ENCODE measurements at places on chromosomes 13 and 19.
A peak's percentile ranks its signal among the peaks of the same experiment; 100 is the strongest.

GRCh38 chr19:54429545-54430227 lies 14.4 kb downstream of the TTYH1 start:
- DNase-seq: no peak

DNA sequence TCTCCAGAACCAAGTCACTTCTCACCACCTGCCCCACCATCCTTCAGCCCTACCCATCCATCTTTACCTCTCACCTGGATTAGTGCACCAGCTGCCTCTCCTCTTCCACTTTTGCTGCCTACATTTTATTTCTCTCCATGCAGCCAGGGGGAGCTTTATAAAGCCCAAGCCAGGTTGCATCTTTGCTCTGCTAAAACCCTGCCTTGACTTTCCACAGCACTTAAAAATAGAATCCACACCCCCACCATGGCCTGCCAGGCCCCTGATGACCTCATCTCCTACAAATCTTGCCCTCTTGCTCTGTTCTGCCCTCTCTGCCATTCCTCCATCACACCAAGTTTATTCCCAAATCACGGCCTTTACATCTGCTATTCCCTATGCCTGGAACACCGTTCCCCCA lies 1.8 kb downstream of the HOOK2 start:
- DNase-seq: peak; percentile 37

DNA sequence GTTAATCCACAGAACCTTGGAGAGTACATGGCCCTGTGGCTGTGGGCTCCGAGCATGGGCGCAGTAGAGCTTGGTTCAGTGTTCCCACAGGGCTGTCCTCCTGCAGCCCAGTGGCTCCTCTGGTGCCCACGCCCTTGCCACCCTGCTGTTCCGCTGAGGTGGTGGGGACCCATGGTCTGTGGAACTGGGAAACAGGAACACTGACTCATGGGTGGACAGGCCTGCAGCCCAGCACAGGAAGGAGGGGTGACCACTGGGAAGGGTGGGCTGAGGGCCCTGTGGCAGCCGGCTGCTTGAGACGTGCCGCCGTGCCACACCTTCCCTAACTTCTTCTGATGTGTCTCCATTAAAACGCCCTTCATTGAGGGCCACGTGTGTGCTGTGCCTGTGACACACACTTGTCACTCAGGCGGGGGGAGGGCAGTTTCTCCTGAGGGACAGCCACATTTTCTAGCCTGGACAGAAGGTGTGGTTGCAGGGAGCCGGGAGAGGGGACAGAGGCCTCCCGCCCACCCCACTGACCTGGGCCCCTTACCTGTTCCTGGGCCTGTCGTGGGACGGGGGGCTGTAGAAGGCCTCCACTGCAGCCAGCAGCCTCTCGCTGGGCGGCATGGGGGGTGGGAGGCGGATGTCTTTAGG lies 21.1 kb downstream of the CHERP start:
- DNase-seq: no peak

- DNase-seq: no peak
These were observed 177.5 kb downstream of the FOXO1 start for GRCh38 chr13:40488869-40489391.

DNA sequence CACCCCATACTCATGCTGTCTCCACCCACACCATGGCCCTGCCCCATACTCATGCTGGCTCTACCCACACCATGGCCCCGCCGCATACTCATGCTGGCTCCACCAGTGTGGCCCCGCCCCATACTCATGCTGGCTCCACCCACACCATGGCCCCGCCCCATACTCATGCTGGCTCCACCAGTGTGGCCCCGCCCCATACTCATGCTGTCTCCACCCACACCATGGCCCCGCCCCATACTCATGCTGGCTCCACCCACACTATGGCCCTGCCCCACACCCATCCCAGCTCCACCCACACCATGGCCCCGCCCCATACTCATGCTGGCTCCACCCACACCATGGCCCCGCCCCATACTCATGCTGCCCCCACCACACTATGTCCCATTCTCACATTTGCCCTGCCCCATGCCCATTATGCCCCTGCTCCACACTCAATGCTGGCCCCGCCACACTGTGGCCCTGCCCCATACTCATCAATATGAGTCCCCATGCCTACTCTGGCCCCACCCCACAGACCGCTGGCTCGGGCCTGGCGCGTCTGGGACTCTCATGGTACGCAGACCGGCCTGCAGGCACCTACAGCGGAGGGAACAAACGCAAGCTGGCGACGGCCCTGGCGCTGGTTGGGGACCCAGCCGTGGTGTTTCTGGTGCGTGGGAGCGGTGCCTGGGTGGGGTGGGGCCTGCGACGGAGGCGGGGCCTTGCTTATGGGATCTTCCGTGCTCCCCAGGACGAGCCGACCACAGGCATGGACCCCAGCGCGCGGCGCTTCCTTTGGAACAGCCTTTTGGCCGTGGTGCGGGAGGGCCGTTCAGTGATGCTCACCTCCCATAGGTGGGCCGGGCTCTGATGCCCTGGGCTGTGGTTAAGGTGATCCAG lies 3.7 kb upstream of the ARHGAP45 start:
- DNase-seq: no peak

- DNase-seq: no peak
These were observed 19.9 kb downstream of the UHRF1 start for GRCh38 chr19:4929186-4929585.

GRCh38 chr19:52391135-52391534 lies 6.5 kb upstream of the ZNF528 start:
- no peak for DNase-seq

DNA sequence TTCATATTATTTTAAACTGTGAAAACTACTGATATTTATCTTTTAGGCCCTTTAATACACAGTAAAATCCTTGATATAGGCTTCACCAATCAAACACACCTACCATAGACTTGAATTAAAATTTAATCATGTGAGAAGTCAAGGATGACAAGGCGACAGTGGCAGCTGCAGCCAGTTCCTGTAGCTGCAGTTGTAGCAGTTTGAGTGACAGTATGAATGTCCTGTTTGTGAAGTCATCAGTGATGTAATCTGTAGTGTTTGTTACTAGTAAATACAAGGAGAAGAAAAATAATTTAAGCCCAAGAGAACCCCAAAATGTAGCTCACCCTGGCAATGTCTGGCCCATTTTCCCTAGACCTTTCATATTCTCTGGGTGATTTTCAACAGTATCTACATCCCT lies 897.0 kb downstream of the SLITRK6 start:
- no peak for DNase-seq

GRCh38 chr19:7687177-7687576 lies 6.5 kb downstream of the TRAPPC5 start:
- DNase-seq: no peak

DNA sequence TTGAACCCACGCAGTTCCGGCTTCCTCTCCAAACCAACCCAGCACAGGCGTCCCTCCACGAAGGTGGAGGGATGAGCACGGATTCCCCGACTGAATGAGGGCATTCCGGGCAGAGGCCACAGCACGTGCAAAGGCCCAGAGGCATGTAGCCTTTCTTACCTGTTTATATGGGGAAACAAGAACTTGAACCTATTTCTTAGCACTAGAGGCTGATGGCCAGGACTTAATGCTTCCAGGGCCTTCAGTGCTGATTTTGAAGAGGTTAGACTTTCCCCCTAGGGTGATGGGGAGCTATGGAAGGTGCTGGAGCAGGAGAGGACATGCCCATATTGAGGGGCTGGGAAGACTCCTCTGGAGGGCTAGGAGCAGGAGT lies 2.0 kb downstream of the MAST3 start:
- no peak for DNase-seq

GRCh38 chr19:58128041-58128685 lies 22.4 kb downstream of the ZNF329 start:
- peak; percentile 17 for DNase-seq

DNA sequence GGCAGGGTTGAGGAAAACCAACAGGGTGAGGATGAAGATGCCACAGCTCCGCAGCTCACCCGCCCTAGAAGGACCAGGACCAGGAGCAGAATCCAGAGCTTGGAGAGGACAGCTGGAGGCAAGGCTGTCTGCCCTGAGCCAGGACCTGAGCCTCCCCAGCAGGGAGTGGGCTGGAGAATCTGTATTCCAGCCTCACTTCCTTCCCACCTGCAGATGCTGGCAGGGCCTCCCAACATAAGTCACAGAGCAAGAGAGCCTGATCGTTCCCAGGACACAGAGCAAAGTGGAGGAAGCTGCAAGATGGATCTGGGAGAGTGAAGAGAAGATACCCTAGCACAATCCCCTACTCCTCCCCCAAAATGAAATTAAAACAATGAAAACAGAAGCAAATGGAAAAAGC lies 61.7 kb upstream of the WASF3 start:
- no peak for DNase-seq

- peak; percentile 4 for DNase-seq
These were observed 374.0 kb downstream of the IRS2 start for GRCh38 chr13:109412283-109412901.

- DNase-seq: no peak
These were observed 92.1 kb downstream of the ATP11A start for GRCh38 chr13:112781881-112782361.

DNA sequence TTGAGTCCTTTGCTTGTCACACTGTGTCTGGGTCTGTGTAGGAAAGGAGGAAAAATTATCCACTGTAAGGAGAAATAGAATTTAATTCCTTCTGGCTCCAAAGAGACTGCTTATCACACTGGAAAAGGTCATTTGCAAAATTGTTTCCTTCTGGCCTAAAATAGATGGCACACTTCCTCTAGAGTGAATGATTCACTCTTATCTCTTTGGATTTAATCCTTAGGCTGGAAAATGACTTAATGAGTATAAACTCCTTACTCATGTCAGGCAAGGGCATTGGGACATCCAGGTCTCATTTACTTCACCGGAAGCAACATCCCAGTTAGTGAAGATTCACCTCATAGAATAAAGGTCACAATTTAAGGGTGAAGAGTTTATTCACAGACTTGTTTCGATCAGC lies 293.6 kb downstream of the OXGR1 start:
- no peak for DNase-seq

GRCh38 chr13:50687545-50687944 lies 155.9 kb downstream of the DLEU7 start:
- DNase-seq: no peak

- DNase-seq: no peak
These were observed 253.7 kb upstream of the RXFP2 start for GRCh38 chr13:31485651-31486051.

DNA sequence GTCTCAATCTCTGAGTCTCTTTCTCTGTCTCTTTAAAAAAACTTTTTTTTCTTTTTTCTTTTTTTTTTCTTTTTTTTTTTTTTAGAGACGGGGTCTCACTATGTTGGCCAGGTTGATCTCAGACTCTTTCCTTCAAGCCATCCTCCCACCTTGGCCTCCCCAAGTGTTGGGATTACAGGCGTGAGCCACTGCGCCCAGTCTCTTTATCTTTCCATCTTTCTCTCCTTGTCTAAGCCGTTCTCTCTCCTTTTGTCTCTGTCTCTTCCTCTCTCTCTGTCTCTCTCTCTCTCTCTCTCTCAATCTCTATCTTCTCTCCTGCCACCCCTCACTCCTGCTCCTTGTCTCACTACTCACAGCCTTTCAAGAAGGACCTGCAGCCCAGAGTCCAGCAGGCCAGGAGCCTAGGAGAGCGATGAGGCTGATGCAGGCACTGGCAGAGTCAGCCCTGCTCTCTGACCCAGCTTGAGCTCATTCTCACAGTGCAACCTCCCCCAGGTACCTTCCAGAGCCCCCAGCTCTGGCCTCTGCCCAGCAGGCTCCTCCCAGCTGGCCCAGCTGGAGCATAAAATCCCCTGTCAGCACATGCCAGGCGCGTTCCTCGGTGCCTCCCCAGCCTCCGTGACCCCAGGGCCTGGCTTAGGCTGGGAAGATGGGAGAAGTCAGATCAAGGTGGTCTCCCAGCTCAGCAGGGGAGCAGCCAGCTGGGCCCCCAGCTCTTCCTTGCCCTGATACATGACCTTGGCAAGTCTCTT lies at the start of gene NPHS1:
NPHS1 (minus strand) TSS at position 476 of the 752 bp plus-strand sequence. CDS start 667 bp downstream, outside the sequence.
- no peak for DNase-seq

- DNase-seq: no peak
These were observed 133.3 kb downstream of the KLF12 start for GRCh38 chr13:74000876-74001275.

DNA sequence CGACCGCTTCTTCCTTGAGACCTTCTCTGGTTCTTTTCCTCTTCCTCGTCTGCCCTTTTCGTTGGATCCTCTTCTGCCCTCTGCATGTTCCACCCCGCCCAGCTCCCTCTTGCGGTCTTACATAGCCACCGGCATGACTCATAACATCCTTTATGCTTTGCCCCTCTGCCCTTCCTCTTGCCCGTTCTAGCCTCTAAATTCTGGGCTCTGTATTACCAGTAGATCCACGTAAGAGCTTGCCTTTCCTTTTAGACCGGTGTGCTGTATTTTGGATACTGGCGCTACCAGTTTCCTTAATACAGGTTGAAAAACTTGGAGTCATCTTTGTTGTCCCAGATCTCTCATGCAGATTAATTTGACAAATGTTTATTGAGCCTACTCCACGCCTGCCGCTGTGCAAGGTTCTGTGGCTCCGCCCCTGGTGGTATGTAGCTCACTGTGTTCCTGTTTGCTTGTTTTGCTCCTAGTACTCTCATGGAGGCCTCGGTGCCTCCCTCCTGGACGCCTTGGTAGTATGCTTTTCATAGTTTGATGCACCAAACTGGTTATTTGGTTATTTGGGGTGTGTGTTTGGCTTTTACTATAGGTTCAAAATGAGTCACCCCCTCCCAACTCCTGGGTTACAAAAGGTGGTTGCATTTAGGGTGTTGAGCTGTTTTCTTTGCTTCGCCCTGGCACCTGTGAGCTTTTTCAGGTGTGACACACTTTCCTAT lies 1.7 kb downstream of the GTF3A start:
- DNase-seq: peak; percentile 84

- DNase-seq: no peak
These were observed 2.0 kb upstream of the ACP7 start for GRCh38 chr19:39082167-39082566.

- no peak for DNase-seq
These were observed 674.1 kb downstream of the SLITRK5 start for GRCh38 chr13:88345171-88345847.

DNA sequence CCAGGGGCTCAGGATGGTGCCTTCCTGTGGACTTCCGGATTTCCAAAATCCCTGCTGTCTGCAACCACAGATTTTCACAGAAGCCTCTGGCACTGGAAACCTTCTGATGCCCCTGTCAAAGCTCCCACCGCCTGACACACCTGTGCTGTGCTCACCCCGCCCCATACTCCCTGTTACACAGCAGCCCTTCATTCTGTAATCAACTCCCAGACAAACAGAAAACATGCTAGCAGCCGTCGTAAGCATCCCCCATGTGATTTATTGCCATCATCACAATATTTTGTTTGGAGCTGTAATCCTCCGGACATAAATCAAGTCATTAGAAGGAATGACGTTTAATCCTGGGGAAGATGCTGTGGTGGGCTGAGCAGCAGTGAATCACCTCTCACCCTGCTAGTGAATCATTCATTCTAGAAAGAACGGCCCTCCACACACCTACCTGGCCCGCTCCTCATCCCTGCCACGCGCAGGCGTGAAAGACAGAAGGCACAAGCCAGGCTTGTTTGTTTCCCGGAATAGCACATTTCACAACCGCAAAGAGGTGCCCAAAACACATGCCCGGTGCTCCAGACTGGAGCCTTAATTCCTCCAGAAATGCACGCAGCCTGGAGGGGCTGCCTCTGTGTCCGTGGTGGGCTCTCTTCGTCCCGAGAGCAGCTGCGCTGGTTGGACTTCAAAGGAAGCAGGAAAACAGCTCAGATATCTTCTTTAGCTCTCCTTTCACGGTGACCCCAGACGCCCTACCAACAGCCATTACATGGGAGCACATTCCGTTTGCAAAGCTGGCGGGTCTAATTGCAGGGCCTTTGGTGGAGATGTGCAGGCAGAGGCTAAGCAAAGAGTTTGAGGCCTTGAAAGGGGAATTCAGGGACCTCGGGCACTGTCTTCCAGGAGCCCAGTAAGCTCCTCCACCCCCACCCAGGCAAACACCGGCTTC lies 41.3 kb upstream of the KCTD15 start:
- peak; percentile 85 for DNase-seq

- no peak for DNase-seq
These were observed 419.3 kb upstream of the KLHL1 start for GRCh38 chr13:70527599-70527998.

- DNase-seq: no peak
These were observed 18.6 kb upstream of the TNFAIP8L1 start for GRCh38 chr19:4620675-4621074.
